ENCODE measurements at places on chromosomes 16 and 17.
A peak's percentile ranks its signal among the peaks of the same experiment; 100 is the strongest.

- no peak for DNase-seq
Observed at GRCh38 chr17:60743282-60743681, 65.6 kb downstream of the BCAS3 start.

DNA sequence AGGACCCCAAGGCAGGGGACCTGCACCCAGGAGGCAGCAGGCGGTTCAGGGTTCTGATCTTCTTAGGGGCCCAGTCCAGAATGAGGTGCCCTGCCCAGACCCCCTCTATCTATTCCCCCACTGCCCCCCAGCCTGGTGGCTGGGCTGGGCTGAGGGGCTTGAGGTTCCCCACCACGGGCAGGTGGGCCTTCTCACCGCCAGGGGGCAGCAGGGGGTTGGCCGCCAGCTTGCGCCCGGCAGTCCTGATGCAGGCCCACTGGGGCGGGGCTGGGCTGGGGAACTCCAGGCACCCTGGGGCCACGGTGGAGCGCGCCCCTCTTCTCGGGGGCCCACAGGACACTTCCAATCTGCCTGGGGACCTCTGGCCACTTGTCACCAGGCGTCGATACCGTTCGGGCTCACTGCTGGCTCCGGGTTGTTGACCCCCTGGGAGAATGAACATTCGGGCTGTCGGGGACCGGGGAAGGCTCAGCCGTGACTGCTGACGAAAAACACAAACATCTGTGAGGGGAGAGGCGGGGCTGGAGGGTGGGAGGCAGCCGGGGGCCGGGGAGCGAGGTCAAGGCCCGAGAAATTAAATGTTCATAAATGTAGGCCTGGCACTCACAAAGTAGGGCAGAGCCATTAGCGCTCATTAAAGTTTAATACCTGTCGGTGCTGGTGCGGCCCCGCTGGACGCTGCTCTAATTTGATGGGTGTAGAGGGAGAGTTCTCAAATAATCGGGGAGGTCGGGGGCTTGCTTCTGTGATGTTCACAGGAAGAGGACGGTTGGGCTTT lies 219.3 kb upstream of the GSE1 start:
- peak; percentile 74 for DNase-seq

DNA sequence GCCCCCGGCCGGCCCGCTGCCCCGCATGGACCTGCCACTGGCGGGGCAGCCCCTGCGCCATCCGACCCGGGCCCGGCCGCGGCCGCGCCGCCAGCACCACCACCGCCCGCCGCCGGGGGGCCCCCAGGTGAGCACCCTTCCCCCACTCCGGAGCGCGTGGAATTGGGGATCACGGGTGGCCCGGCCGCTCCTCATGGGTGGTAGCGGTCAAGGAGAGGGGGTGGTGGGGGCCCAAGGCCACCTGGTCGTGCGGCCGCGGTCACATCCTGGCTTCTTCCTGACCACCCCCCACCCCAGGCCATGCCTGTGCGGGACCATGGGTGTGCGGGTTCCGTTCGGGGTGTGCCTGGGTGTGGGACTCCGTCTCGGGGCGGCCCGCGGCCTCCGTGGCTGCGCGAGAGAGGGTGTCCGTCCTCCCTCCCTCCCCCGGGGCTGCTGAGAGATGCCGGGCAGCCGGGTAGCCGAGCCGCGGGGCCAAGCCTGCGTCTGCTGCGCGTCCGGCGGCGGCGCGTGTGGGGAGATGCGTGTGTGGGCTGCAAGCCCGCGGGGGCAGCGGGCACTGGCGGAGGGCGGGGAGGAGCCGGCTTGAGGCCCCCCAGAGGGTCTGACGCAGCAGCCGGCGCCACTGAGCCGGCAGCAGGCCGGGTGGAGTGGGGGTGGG lies 6.8 kb downstream of the ACD start:
- no peak for DNase-seq

- DNase-seq = no peak
Observed at GRCh38 chr17:83046448-83047181, 32.8 kb upstream of the METRNL start.

- DNase-seq = no peak
Observed at GRCh38 chr17:13256545-13256944, 238.7 kb upstream of the ELAC2 start.

GRCh38 chr16:31071861-31072260 lies 2.2 kb downstream of the ZNF668 start:
- DNase-seq = no peak

GRCh38 chr17:35930211-35931065 lies at the start of gene RDM1:
Gene RDM1, minus strand, starts transcription at chr17:35930773. Its CDS starts 46 bp downstream, at chr17:35930727.
- DNase-seq = peak; percentile 73

DNA sequence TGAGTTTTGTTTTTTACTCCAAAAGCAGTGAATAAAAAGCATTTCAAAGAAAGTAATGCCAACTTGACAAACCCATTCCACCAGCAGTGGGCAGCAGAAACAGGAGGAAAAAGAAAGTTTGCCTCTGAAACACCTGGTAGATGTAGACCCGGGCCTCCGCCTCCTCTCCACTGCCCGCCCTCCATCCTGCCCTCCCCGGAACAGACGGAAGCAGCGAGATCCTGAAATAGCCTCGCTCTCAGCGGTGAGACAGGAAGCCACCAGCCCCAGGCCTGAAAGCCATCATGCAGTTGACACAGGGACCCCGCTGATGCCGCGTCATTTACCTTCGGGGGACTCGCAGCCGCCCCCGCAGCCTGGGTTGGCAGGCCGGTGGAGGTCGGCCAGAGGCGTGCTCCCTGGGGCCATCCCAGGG lies 67.8 kb downstream of the C16orf78 start:
- DNase-seq = peak; percentile 58

DNA sequence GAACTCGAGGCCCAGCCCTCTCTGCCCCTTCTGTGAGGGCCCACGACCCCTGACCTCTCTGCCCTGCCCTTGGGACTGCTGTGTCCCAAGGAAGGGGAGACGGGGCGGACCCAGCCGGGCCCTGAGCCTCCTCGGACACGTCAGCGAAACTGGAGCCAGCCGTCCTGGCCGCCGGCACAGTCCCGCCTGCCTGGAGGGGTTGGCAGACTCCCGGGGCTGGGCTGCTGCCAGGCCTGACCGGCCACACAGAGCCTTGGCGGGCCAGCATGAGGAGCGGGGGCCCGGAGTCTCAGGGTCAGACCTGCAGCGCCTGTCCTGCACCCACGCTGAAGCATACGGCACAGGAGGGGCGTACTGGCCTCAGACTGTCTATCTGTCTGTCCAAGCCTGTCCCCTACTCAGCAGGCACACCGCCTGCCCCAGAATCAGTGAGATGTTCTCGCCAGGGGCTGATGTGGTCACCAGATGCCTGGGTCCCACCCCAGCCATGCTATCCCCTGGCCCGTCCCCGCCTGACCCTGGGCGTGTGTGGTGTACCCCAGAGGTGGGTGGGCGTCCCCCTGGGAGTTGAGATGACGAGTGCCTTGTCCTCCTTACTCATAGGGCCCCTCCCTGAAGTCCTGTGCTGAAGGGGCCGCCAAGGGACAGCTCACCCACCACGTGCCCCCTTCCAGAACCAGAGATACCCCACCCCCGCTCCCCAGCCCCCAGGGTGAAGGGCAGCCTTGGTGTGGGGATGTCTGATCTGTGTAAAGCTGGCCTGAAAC lies 4.7 kb downstream of the VASN start:
- DNase-seq = no peak

GRCh38 chr17:62714016-62714777 lies 86.7 kb downstream of the MRC2 start:
- no peak for DNase-seq

- DNase-seq = no peak
Observed at GRCh38 chr17:67570797-67571196, 146.9 kb upstream of the NOL11 start.

GRCh38 chr17:44363613-44364159 lies at the start of gene FAM171A2:
Gene FAM171A2, minus strand, starts transcription at chr17:44363853. Its CDS starts 139 bp downstream, at chr17:44363714.
- peak; percentile 61 for DNase-seq

DNA sequence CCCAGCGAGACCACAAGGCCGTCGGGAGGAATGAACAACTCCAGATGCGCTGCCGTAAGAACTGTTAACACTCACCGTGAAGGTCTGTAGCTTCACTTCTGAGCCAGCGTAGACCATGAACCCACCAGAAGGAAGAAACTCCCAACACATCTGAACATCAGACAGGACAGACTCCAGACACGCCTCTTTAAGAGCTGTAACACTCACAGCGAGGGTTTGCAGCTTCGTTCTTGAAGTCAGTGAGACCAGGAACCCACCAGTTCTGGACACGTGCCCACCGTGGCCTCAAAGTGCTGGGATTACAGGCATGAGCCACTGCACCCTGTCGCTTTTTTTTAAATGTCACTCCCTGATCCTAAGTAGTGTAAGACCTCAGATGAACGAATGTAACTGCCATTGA lies 17.3 kb downstream of the KPNA2 start:
- DNase-seq = no peak

GRCh38 chr17:41544491-41544892 lies 16.4 kb upstream of the KRT19 start:
- no peak for DNase-seq

DNA sequence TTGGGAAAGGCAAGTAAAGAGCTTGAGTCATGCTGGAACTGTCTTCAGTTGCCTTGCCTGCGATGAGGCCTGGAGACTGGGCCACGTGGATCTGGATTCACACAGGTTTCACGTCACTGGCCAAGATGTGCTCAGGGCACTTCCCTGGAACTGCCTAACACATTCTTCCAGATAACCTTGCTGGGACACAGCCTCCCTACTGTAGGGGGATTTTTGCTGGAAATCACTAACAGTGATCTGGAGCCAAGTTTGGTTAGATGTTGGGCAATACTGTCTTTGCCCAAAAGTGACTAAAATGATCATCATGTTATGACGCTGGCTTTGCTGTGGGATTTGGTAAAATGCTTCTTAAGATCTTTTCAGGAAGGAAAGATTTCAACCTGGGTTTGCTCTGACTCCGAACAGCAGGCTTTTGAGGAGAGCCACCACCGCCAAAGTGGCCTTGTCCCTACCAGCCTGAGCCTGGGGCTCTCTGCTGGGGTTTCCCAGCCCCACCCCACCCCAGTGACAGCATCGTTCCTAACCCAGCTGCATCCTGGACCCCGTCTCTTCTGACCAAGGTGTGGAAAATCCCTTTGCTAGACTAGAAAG lies 14.7 kb downstream of the C1QTNF1 start:
- DNase-seq = no peak

DNA sequence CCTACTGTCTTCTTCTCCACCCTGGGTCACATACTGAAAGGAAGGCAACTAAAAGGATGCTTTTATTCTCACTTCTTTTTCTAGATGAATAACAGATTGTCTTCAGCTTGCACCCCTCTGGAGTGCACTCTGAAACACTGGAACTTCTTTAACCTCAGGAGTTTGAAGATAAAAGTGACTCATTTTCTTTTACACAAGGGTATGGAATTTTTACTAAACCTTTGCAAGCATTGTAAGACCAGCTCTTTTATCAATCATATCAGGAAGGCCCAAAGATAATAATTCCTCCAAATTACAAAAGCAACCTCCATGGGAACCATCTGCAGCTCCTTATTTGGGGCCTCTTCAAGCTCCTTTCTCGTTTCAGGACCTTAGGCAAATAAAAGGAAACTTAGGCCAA lies 193.5 kb upstream of the KIF2B start:
- no peak for DNase-seq

GRCh38 chr16:4718466-4718865 lies 15.6 kb downstream of the ANKS3 start:
- DNase-seq = no peak
